EH (cell line): ENCODE measurements at places on chromosomes 7 and 10.

DNA sequence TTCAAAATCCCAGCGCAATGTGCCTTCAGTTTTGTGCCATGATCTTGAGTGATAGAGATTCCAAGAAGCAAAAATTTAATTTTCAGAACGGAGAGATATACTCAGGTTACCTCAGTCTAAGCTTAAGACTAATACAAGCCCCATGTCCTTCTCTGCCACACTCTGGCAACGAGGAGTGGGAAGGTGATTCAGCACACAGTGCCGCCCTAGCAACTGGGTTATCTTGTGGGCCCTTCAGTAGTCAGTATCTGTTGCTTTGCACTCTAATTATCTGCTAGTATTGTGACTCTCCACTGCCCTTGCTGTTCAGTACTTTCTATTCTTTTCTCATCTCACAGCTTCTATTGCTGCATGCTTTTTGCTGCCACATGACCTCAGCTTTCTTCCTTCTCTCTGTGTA, 39.2 kb upstream of the MKLN1 start:
- no peak for DNase-seq

DNA sequence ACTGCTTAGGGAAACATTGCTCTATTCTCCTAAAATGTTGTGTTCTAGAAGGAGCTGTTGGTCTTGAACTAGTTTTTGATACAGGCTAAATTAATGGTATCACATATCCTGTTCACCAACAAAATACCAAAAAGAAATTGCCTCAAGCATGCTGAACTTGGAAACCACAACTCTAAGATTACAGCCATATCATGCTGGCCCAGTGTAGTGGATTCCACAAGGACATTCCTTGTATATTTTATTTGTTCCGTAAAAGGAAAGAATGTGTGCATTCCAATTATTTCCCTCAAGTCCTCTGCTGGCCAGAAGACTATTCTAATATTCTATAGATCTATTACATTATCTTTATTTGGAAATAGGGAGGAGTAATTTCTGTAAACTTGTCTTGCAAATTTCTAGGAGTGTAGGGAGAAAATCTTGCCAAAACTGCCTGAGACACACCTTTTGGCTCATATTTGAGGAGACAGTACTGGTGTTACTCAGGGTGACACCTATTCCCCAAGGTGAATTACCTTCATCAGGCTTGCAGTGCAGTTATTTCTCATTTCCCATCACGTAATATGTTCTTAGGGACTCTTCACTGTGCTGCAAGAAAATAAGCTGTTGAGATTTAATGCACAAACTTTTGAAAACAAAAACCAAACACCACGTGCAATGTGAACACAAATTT, 1.9 kb upstream of the NEBL start:
- DNase-seq: no peak

DNA sequence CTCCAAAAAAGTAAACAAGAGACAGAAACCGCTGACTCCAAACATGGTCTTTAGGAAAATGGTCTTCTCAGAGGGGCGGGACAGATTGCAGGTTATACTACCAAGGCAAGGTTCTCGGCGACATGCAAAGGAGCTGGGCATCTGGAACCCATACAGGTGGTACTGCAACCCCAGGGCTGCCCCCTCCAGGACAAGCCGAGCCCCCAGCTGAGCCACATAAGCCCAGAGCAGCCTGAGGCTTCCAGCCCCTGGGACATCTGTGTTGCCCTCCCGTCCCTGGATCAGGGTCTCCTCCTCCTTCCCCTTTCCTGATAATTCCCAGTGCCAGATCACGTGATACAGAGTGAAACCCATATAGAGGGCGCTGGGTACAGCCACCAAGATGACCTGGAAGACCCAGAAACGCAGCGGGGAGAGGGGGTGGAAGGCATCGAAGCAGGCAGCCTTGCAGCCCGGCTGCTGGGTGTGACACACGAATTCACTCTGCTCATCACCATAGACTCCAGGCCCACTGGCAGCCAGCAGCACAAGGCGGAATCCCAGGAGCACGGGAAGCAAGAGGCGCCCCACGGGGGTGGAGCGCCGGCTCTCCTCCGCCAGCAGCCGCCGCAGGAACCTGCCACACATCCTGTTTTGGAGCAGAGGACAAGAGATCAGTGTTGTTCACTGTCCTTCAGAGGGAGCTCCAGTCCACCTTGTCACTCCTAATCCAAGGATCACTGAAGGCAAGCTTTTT, at the start of gene GJC3:
Gene GJC3, minus strand, starts transcription at position 627 of the 736 bp plus-strand sequence. Its CDS starts 0 bp downstream, at position 627.
- peak; percentile 71 for DNase-seq

- no peak for DNase-seq
These were observed 626.3 kb upstream of the POT1 start for GRCh38 chr7:125555916-125556315.

GRCh38 chr10:95896071-95896850, 11.5 kb upstream of the CC2D2B start:
- DNase-seq: no peak

GRCh38 chr7:114941692-114942091, 19.8 kb downstream of the MDFIC start:
- DNase-seq: no peak

DNA sequence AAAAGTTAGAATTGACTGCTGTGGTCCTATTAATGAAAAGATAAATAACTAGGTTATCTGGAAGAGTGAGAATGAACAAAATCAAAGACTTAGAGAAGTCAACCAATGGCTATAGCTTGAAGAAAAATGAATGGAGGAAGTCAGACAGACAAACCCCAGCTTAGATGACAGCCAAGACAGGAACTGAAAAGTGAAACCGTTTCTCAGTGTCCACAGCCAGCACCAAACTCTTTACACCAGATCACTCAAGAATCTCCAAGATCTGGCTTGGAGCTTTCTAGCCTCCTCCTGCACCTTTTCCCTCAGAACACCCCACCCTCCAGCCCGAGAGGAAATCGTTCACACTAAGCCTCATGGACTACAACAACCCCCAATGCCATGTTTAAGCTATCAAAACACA, 167.0 kb downstream of the SFMBT2 start:
- no peak for DNase-seq

DNA sequence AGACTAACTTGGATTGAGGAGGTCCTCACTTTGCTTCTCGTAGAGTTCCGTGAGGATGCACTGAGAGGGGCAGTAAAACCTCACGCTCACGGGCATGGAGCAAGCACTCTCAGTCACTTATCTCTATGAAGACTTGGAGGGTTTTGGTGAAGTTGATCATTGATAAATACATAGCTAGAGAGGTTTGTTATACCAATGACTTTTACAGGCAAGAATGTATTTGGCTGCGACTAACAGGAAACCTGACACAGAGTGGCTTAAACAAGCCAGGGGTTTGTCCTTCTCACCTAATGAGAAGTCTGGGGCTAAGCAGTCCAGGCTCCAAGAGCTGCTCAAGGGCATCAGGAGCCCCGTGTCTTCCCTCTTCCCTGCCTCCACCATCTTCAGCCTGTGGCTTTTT, 6.1 kb downstream of the BICC1 start:
- DNase-seq: peak; percentile 50

DNA sequence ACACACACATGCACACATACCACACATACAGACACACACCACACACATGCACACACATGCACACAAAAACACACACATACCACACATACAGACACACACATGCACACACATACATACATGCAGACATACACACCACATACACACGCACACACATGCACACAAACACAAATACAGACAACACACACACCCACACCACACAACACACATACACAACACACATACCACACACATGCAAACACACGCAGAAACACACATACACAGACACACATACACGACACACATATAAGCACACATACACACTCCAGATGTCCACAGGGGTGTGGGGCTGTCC, 60.1 kb upstream of the PPP2R2D start:
- DNase-seq: no peak

- peak; percentile 59 for DNase-seq
These were observed 8.2 kb downstream of the CNNM1 start for GRCh38 chr10:99337311-99337811.

DNA sequence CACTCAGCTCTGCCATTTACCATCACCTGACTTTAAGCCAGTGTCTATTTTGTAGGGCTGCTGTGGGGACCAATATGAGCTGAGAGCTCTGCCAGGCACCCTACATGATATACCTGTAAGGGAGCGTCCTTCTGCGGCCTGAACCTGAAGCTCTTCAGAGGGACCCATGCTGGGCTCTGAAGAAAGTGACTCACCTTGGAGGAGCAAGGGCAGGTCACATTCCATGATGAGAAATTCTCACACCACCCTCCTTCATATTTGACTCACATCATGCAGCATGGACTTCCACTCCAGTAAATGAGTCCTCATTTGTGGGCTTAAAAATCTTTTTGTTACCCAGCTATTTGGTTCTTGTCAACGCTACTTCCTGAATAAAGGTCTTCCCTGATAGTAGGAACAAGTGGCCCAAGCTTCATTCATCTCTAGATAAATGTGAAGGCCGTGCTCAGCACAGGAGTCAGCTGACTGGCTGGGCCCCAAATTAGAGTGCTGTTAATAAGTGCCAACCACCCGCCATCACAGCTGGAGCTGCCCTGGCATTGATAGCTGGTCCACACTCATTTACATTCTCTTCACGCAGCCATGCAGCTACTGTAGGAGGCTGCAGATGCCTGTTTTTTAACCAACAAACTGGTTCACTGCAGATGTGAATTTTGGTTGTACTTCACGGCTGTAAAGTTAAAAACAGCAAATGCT, 78.4 kb downstream of the RNF216 start:
- peak; percentile 35 for DNase-seq

DNA sequence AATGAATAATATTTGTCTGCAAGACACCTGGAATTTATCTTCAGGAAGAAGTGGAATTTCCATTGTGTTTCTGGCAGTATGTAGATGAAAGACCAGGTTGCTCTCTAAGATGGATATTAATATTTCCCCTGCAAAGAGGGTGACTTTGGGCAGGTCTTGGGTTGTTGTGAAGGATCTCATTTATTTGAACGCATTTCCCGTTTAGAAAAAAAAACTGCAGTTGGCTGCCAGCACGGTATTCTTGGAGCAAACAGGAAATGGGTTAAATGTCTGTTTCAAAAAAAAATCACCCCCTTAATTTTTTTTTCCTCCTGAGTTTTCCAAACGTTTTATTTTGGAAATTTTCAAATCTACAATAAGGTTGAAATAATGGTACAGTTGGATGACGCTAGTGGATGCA, 11.5 kb downstream of the EIF4H start:
- peak; percentile 22 for DNase-seq

DNA sequence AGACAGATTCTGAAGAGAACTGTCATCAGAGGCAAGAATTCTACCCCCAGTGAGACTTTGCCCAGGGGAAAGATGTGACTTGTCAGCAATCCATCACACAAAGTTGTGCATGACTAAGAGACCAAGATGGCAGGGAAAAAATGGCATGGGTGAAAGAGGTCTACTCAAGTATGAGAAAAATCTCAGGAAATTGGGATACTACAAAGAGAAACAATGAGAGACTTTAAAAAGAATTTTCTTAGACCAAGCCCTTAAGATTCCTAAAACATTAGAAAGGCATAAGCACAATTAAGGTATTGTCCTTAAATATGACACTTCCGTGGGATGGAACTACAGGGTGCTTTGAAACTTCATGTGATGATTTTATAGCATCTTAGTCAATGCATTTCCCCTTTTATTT, 45.6 kb upstream of the PDE1C start:
- peak; percentile 98 for DNase-seq

GRCh38 chr7:23679898-23680413, at the start of gene FAM221A:
FAM221A (plus strand) TSS chr7:23680199; CDS start chr7:23680219, 20 bp downstream.
- DNase-seq: peak; percentile 62

DNA sequence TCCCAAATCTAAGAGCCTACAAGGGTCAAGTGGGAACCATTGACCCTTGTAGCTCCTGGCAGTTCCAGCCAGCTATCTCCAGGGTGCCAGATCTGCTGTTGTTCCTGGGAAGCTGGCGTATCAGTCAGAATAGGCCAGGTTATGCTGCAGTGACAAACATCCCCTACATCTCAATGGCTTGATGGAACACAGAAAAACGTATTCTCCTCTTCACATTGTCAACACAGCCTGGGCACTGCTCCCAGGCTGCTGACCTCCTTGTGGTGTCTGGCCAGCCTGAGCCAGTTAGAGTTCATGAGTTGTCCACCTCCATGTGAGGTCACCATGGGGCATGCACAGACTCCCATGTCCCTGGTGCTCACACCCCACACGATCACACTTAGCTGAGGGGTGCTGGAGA, 9.5 kb upstream of the TNRC18 start:
- DNase-seq: no peak

DNA sequence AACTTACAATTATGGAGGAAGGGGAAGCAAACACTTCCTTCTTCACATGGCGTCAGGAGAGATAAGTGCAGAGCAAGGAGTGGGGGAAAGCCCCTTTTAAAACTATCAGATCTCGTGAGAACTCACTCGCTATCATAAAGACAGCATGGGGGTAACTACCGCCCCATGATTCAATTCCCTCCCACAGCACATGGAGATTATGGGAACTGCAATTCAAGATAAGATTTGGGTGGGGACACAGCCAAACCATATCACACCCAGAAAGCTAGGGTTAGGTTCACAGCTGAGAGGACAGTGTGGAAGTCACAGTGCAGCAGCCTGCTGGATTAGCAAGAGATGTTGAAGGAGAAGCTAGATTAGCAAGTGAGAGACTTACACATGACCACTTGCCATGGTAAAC, 81.6 kb downstream of the CRTAC1 start:
- no peak for DNase-seq

- no peak for DNase-seq
These were observed 204.3 kb downstream of the CHCHD3 start for GRCh38 chr7:132877573-132877972.
